Putamen (tissue), 1 donor: ENCODE measurements at places on chromosomes 6 and 20.

DNA sequence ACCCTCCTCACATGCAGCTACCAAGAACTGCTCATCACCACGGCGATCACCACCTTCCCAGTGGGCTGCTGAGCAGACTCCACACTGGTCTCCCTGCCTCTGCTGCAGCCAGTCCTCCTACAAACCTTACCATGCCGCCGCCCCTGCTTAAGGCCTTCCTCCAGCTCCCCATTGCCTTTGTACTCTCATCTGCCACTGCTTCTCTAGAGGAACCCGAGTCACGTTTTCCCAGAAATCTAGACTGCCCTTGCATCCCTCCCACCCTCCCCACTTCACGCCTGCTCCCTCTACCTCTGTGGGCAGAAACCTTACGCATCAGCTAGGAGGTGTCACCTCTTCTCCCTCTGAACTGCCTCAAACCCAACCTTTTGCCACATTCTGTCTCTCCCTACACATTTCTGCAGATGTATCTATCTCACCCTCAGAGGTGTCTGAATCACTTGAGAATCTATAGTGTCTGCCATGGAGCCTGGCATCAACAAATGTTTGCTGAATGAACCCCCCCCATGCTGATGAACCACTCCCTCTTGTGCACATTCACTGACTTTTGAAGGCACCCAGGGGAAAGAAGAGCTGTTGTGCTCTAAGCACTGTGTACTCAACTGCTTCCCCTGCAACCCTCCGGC, 4.3 kb downstream of the E2F1 start:
- DNase-seq: no peak

- no peak for DNase-seq
These were observed 4.0 kb downstream of the VARS1 start for GRCh38 chr6:31791324-31792089.

- no peak for DNase-seq
These were observed 7.6 kb downstream of the NOTCH4 start for GRCh38 chr6:32216285-32216684.

DNA sequence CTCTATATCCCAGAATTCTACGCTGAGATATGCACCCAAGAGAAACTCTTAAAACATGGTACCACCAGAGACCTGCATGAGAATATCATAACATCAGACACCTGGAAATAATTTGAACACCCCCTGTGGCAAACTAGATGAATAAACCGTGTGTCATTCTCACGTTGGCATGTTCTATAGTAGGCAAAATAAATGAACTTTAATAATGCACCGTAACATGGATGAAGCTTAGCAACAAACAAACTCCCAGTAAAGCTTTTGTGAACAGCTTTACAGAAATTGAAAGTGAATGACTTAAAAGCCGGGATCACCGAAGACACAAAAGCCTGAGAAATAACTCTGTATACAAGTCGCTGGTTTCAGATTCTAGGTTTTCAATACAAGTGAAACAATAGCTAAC, 1166.8 kb upstream of the CITED2 start:
- DNase-seq: no peak

- DNase-seq: no peak
These were observed 227.2 kb downstream of the LY86 start for GRCh38 chr6:6815732-6816131.

GRCh38 chr6:122393351-122393896, 6.0 kb upstream of the HSF2 start:
- no peak for DNase-seq

DNA sequence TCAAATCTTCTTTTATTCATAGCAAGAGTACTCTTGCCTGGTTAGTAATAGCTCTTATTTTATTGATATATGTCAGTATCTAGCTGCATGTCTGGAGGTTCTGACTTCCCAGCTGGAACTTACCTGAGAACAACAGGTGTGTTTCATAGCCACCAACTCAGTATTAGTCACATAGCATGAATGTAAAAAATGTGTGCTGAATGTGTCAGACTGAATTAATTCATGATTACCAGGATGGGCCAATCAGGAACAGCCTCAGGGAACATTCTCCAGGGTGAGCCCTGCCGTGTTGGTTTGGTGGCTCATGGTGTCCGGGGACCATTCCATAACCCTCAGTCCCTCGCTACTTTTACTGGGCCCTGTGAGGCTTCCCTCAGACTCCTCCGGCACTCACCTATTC, 99.7 kb downstream of the TULP4 start:
- no peak for DNase-seq

- DNase-seq: no peak
These were observed 98.0 kb downstream of the TRIM27 start for GRCh38 chr6:28825732-28826293.

GRCh38 chr20:47370214-47370613, 13.7 kb upstream of the ZMYND8 start:
- DNase-seq: no peak

DNA sequence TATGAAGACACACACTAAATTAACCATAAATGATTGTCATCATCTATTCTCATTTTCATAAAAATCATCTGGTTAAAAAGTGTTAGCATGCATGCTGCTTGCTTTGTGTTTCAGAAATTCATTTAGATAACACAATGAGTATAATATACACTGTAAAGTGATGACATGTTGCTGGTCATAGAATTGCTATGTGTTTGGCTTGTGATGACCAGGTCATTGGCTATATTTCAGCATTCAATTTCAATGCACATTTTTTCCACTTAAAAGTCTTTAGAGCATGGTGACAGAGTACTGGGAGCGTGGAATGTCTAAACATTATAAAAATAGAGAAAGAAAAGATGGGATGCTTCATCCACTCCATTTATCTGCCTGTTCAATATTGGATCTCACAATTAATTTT, 1291.1 kb upstream of the MAP3K7 start:
- DNase-seq: no peak

- DNase-seq: no peak
These were observed 636 bp downstream of the RTF2 start for GRCh38 chr20:56469077-56469449.

DNA sequence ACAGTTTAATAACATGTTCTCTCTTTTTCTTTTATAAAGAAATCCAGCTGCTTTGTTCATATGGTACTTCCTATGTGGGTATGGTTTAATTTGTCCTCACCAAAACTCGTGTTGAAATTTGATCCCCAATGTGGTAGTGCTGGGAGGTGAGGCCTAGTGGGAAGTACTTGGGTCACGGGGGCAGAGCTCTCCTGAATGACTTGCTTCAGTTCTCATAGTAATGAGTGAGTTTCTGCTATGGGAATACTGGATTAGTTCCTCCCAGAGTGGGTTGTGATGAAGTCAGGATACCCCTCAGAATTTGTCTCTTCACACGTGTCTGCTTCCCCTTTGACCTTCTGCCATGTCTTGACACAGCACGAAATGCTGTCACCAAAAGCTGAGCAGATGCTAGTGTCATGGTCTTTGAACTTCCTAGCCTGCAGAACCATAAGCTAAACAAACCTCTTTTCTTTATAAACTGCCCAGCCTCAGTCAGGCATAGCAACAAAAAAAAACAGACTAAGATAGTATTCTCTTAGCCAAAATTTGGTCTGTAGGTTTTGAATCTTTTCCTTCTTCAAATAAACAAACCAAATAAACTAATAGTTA, 87.8 kb upstream of the HS3ST5 start:
- no peak for DNase-seq

GRCh38 chr20:35333606-35334005, 41.4 kb upstream of the FAM83C start:
- DNase-seq: no peak

- DNase-seq: no peak
These were observed 493 bp upstream of the SGK1 start for GRCh38 chr6:134318236-134318973.

GRCh38 chr20:63775096-63775978, 35.8 kb downstream of the SLC2A4RG start:
- peak; percentile 23 for DNase-seq

DNA sequence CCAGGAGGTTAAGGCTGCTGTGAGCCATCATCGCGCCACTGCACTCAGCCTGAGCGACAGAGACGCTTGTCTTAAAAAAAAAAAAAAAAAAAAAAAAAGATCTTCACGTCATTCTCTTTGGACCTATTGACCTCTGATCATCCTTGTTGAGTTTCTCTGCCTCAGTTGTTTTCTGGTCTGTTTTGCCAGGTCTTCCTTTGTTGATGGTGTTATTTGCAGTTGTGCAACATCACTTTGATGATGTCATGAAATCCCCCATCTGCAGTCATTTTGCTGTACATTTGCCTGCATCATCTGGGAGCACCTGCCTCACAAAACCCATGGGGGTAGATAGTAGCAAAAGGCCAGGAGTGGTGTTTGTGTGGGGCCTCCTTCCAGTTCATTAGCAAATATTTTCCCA, 39.2 kb upstream of the CHMP4B start:
- no peak for DNase-seq

DNA sequence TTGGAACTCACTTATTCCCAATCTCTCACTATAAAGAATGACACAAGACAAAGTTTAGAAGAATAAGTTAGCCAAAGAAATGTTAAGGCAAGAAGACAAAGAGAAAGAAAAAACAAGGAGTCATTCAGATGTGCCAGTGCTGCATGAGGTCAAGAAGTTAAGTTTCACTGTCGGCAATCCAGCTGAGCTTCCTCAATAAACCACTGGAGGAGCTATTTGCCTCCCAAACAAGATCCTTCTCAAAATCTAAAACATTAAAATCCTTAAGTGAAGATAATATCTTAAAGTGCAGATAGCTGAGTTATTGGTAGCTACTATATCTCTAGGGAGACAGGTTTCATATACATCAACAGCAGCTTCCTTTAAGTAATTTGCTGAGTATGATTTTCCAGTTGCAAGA, 512.3 kb downstream of the HDGFL1 start:
- DNase-seq: no peak

DNA sequence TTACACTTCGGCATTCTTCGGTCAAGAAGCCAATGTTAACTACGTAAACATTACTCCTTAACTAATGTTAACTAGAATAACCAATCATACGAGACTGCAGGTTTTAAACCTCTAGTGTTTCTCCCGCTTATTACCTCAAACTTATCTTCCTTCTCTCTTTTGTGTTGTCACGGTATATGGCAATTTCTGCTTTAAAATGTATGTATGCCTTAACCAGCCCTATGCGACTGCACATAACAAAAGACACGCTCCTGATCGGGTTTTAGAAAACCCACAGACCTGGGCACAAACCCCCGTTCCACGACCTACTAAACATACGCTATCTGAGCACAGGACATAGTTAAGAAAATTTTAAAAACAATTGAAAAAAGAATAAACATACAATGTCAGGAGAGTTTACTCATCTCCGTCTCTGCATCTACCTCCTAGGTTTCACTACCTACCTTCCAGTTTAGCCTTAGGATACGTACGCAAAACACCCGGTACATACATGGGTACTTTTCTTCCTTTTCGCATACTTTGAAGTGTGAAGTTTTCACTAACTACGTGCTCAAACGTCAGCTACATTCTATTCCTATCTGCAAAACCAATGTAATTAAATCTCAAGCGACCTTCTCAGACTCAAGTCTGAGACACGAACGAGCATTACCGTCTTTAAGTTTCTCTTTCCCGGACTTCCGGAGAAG, 1.1 kb downstream of the CD164 start:
- DNase-seq: no peak

DNA sequence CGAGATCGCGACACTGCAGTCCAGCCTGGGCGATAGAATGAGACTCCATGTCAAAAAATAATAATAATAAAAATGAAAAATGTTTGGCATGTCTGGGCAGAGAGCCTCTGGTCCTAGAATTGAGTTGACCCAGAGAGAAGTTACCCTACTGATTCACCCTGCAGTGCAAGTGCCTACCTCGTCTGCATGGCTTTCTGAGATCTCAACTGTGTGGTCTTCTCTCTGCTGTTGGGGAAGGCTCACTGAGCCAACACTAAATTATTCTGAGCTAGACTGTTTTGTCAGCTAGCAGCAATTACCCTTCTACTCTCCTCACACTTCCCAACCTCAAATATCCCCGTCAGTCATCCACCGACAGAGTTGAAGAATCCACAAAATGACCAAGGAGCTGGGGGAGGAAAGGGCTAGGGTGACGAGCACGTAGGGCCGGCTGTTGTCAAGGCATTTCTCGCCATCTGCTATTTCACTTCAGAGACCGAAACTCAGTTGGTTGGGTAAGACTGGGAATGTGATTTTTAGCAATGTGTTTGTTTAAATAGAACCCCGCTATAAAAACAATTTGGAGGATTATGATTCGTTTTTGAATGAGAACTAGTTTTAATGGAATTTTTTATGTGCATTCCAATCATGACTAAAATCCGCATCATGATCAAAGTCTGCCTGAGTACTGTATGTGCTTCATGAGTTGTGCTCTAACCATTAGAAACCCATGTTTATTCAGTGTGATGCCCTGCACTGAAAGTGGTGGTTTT, 9.4 kb downstream of the MAS1 start:
- no peak for DNase-seq

DNA sequence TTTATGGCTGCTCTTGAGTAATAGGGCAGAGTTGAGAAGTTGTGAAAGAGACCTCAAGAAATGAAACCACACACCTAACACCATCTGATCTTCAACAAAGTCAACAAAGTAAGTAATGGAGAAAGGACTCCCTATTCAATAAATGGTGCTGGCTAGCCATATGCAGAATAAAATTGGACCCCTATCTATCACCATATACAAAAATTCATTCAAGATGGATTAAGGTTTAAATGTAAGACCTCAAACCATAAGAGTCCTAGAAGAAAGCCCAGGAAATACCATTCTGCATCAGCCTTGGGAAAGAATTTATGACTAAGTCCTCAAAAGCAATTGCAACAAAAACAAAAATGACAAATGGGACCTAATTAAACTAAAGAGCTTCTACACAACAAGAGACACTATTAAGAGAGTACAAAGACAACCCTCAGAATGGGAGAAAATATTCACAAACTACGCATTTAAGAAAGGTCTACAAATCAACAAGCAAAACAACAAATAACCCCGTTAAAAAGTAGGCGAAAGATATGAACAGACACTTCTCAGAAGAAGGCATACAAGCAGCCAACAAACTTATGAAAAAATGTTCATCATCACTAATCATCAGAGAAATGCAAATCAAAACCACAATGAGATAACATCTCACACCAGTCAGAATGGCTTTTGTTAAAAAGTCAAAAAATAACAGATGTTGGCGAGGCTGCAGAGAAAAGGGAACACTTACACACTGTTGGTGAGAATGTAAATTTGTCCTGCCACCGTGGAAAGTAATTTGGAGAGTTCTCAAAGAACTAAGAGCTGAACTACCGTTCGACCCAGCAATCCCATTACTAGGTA, 4.0 kb downstream of the MAP3K5 start:
- DNase-seq: no peak

- DNase-seq: no peak
These were observed 247.0 kb downstream of the ESR1 start for GRCh38 chr6:152054441-152054840.

- no peak for DNase-seq
These were observed 58.2 kb upstream of the VGLL2 start for GRCh38 chr6:117206944-117207687.

- DNase-seq: no peak
These were observed 27.9 kb upstream of the MCM3 start for GRCh38 chr6:52312461-52312860.

- DNase-seq: peak; percentile 73
These were observed 41.3 kb downstream of the SPDEF start for GRCh38 chr6:34514593-34515472.

GRCh38 chr6:111591901-111592461, 13.7 kb downstream of the TRAF3IP2 start:
- DNase-seq: no peak

GRCh38 chr6:156060013-156060412, 604.4 kb upstream of the NOX3 start:
- DNase-seq: no peak
